Keratinocyte (primary cell): ENCODE measurements at places on chromosomes 5 and 9. TPM values are rescaled to one million over a fixed set of nuclear protein-coding genes. Genes with fewer than 3 reads are reported as not detected.

The ACTL7B gene
- polyA plus RNA-seq = 0.04 TPM in 1 of 3 replicates, not detected in the others

The SLC34A1 gene
- polyA plus RNA-seq = 0.02 to 0.07 TPM (median 0.06 TPM) in 3 replicates

The C9orf72 gene
- 2.5 to 7.7 TPM (median 5.4 TPM) in 3 replicates for polyA plus RNA-seq

The SLC26A2 gene
- polyA plus RNA-seq = 7.3 to 10.3 TPM (median 8.0 TPM) in 3 replicates

The EFNA5 gene
- polyA plus RNA-seq = 2.8 to 5.9 TPM (median 4.8 TPM) in 3 replicates

The WDR31 gene
- 0.94 to 2.3 TPM (median 1.2 TPM) in 3 replicates for polyA plus RNA-seq

DNA sequence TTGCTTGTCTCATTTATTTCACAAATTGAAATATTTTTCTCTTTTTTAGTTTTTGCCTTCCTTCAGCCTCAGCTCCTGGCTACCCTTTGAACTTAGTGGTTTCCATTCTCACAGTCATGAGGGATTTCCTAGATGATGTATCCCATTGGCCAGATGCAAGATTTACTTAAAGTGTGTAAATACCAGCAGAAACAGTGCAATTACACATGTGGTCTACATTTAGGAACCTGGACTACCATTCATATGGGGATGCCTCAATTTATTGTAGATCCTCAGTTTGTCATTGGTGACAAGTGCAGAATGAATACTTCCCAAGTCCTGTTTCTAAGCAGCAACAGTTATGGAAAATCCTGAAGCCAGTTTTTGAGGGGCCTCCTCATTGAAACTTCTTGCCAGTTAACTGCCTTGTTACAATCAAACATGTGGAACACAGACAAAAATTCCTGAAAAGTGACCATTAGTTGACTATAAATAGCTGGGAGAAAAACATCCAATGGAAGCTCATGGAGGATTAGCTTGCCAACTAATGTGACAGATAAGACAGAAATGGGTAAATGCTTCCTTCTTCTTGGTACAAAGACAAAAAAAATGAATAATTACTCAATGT is 113.6 kb upstream of the FER start:
- no peak for DNase-seq

- DNase-seq = no peak
Observed at GRCh38 chr9:118230329-118230728, 526.1 kb downstream of the TLR4 start.

- DNase-seq = no peak
Observed at GRCh38 chr9:97633859-97634490, 354 bp downstream of the NCBP1 start.

DNA sequence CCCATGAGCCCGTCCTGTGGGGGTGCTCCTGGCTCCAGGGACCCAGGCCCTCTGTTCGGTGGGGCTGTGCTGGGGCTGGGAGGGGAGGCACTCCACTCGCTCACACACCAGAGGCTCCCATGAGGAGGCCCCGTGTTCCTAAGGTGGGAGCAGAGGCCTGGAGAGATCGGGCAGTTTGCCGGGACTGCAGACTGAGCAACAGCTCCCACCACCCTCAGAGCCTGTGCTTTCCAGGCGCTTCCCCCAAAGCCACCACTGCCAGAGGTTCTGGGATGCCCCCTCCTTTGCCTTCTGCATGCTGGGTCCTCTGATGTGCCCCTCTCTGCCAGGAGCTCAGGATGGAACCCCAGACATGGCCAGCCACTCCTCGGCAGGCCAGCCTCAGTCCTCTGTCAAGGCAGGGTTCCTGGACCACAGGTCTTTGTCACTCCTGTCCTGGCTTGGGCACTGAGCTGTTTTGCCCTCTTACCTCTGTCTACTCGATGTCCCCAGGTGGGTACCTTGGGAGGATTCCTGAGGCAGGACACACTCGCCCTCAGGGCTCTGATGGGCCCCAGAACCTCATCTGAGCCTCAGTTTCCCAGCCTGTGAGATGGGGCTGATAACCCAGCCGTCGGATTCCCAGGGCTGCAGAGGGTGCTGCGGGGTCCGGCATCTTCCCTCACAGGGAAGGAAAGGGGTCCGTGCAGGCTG is 80.8 kb downstream of the TSPAN17 start:
- DNase-seq = no peak

GRCh38 chr5:106397700-106398099 is 1273.0 kb downstream of the EFNA5 start:
- DNase-seq = peak; percentile 56

DNA sequence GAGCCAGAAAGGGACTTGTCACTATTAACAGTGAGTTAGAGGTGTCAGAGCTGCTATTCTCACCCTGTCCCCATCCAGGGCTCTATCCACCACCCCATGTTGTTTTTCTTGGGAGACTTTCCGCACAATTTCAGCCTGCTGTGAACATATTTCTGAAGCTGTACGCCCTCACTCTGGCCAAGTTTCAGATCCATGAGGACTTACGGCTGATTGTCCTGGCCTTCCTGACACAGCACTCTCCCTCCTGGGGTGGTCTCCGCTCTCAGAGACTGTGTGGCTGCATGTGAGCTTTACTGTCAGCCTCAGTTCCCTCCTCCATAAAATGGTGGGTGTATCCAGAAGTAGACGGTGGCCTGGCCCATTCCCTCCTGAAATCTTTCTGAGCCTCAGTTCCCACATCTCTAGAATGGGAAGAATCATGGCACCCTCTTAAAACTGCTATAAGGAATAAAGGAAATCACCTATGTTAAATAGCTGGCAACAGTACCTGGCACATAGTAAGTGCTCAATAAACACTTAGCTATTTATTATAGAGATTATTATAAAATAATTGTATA is 804 bp upstream of the IL17B start:
- DNase-seq = no peak

DNA sequence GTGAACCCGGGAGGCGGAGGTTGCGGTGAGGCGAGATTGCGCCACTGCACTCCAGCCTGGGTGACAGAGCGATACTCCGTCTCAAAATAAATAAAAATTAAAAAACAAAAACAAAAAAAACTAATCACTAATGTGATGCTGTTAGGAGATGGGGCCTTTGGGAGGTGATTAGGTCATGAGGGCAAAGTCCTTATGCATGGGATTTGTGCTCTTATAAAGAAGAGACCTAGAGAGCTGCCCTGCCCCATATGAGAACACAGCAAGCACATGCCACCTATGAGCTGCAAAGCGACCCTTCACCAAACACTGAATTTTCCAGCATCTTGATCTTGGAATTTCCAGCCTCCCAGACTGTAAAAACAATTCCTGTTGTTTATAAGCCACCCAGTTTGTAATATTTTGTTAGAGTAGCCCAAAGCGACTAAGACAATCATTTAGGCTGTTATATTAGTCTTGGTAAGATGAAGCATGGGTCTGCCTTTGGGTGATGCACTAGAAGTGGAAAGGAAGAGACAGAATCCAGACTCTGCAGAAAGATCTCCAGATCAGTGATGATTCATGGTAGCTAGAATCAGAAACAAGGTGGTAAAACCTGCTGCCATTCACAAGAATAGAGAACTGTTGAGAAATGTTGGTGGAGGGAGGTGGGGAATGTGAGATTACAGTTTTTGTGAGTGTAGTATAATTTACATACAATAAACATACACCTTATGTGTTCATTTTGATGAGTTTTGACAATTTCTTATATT is 26.2 kb downstream of the GPR21 start:
- no peak for DNase-seq

DNA sequence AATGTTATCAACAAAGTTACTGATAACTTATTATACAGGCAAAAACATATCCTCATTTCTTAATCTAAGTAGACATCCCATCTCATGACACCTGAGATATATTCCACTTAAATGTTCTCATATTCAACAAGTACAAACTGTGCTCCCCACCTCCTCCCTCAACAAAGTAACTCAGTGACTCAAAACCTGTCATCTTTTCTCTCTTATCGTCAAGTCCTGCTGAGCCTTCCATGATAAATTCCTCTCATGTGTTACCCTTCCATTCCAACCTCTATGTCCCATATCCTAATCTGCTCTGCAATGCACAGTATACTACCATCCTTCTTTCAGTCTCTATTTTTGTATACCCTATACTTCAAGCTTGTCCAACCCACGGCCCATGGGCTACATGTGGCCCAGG is 13.6 kb downstream of the RNF145 start:
- no peak for DNase-seq

DNA sequence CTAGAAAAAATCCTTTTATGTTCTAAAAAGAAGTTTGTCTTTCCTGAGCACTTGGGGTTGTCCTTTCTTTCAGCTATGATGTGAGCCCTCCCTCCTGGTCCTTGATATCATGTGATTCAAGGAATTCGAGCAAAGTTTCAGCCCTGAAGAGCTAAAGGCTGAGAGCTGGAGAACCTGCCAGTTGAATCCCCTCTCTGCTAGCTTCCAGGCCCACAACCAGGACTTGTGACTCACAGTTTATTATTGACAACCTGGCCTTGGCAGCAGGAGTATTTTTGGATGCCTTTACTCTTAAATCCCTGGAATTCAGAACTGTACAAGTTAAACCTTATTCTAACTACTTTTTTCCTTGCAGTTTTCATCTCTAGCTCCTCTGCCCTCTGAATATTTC is 182.8 kb downstream of the SPOCK1 start:
- DNase-seq = no peak

DNA sequence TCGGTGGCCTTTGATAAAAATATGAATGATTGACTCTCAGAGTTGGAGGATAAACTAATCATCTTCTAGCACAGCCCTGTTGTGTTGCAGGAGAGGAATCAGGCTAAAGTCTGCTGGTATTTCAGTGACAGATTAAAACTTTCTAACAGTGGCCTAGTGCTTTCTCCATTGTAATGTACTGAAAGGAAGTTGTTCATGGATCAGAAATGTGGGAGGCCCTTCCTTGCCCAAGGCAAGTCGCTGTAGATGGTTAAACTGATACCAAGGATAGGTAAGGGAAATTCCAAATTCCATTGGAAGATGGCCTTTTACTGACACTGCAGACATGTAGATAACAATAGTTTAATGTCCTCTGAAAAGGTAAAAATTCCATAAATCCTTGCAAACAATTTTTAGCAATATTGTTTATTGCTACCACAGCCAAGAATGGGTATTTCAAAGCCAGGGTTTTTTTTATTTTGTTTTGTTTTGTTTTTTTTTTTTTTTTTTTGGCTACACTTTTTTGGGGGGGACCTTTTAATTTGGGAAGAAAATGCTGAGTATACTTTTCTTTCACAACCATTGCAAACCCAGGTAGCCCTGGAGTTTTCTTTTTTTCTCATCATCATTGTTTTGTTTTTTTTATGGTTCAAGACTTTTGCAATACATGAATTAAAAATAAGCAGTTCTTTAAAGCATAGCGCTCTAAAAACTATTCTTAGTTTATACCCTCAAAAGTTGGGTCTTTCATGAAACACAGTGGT is 35.5 kb downstream of the WDR36 start:
- DNase-seq = peak; percentile 11

GRCh38 chr5:62486672-62487071 is 74.1 kb downstream of the IPO11 start:
- DNase-seq = no peak

- no peak for DNase-seq
Observed at GRCh38 chr5:29203049-29203448, 1990.4 kb upstream of the CDH6 start.

GRCh38 chr5:139431706-139432105 is 7.6 kb downstream of the DNAJC18 start:
- DNase-seq = no peak

- DNase-seq = no peak
Observed at GRCh38 chr5:17340379-17340778, 122.9 kb downstream of the BASP1 start.

- DNase-seq = no peak
Observed at GRCh38 chr9:83633676-83634075, 10.7 kb downstream of the IDNK start.

DNA sequence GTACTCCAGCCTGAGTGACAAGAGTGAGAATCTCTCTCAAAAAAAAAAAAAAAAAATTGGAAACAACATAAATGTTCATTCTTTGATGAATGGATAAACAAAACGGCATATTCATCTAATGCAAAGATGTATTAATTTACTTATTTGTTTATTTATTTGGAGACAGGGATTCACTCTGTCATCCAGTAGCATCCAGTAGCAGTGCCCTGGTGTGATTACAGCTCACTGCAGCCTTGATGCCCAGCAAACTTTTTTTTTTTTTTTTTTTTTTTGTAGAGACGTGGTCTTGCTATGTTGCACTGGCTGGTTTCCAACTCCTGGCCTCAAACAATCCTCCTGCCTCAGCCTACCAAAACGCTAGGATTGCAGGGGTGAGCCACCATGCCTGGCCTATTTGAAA is 24.4 kb downstream of the OR2V2 start:
- no peak for DNase-seq

GRCh38 chr9:35366627-35367026 is 123.3 kb upstream of the RUSC2 start:
- DNase-seq = no peak

DNA sequence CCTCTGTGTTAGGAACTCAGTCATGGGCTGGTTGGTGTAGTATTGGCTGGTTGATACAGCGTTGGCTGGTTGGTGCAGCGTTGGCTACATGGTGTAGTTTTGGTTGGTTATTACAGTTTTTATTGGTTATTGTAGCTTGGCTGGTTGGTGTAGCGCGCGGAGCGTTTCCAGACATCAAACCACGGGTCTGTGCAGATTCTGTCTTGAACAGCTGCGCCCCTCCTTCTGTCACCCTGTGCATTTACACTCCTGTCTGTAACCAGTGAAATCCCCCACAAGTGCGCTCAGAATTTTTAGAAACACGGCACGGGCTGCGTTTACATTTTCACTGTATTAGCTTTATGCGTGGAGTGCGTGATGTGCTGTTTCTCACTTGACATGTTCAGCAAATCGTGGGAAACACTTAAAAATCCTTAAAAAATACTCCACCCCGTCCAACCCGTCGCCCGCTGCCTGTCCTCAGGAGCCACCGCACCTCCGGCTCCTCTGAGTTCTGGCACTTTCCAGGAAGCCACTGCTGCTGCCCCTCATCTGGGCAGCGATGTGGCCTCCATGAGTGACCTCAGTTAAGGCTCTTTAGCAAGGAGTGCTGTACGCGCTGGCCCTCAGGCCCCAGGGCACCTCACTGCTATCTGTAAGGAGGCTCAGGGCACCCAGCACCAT is 20.8 kb downstream of the NKD2 start:
- no peak for DNase-seq

- no peak for DNase-seq
Observed at GRCh38 chr5:1159341-1159675, 42.1 kb upstream of the SLC6A19 start.

DNA sequence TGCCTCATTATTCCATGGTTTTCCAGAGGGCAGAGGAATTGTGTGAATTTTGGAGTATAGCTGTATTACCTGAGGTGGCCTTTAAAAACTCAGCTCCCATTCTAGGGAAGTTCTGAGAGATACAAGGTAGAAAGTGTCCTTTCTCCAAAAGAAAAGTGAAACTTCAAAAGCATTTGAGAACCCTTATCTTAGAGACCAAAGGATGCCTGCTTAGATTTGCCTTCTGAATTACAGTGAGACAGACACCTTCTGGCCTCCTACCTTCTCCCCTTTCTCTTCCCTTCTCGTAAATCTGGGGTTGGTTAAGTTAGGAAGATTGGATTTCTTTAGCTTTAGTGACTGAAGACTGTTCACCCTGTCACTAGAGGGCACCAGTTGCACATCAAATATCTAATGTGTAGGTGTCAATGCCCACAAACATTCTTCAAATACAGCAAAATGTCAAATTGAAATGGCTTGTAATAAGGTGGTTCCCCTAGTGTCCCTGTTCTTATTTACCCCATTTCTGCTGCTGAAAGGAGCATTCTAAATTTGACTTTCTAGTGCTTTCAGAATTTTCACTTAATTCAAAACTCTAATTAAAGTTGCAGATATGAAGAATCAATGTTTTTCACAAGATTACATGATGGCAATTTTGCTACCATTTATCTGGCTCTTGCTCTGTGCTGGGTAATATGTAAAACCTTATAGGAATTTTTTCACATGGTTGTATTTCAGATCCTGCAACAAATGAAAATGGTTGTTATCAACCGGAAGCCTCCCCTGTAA is 46.7 kb downstream of the PRRC1 start:
- DNase-seq = no peak

- no peak for DNase-seq
Observed at GRCh38 chr5:164482351-164482750, 976.9 kb downstream of the MAT2B start.

GRCh38 chr9:136007934-136008692 is 46.9 kb upstream of the UBAC1 start:
- DNase-seq = no peak
